ENCODE measurements at places on chromosomes 11 and 22.

- DNase-seq = peak; percentile 89
Measured at GRCh38 chr11:106724293-106724892, 293.9 kb downstream of the GUCY1A2 start.

- peak; percentile 65 for DNase-seq
Measured at GRCh38 chr11:80165744-80166143, 724.9 kb upstream of the TENM4 start.

DNA sequence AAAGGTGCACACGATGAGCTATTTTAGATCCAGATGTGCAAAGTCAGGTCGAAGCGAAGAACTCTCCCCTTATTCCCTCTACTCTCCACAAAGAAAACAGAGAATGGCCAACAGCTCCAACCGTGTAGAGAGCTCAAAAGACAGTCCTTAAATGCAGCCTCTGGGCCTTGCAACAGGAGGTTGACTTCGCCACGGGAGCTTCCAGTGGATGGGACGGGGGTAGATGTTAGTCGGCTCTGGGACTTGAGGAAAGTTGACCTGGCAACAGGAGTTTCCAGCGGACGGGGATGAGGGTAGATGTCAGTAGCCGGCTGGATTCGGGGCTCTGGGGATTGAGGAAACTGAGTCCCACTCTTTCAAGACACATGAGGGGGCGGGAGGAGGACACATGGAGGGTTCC is 450.4 kb downstream of the BRD1 start:
- DNase-seq = no peak

- peak; percentile 97 for DNase-seq
Measured at GRCh38 chr11:12159351-12160099, 49.1 kb downstream of the MICAL2 start.

GRCh38 chr11:2772544-2773031 is 72.8 kb upstream of the KCNQ1OT1 start:
- DNase-seq = peak; percentile 69
